Stimulated activated naive B cell treated with anti-CD40 and anti-IgM and Interleukin-4, amounts not matched to agents 10 μg/mL and 1 μg/mL and 100 μg/mL, for 72 hours (primary cell): ENCODE measurements at places on chromosomes 4 and X.

- DNase-seq = no peak
Measured at GRCh38 chr4:30802622-30803323, 82.6 kb downstream of the PCDH7 start.

DNA sequence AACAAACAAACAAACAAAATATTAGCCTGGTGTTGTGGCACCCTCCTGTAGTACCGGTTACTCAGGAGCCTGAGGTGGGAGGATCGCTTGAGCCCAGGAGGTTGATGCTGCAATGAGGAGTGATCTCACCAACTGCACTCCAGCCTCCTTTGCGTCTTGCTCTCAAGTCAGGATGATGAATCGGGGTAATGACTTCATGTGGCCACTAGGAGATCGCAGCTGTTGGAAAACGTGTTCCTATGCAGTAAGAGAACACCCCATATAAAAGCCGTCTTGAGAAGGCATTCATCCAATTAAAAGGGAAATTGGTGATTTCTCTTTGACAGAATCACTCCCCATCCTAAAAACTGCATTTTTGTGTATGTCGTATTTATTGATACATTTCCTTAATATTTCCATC lies 6.9 kb downstream of the CCNB3 start:
- no peak for DNase-seq

DNA sequence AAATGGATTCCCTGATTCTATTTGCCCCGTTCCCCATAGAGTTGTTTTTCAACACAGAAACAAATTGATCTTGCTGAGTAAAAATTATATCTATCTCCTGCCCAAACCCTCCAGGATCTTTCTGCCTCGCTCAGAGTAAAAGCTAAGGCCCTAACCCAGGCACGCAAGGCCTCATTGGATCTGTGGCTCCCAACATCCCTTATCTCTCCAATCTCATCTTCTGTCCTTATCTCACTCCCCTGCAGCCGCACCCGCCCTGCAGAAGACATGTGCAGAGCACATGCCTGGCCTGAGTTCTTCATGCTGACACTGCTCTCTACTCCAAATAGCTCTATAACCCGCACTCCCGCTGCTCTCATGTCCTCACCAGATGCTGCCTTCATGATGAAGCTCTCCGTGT lies 543.8 kb upstream of the ZFP42 start:
- no peak for DNase-seq

DNA sequence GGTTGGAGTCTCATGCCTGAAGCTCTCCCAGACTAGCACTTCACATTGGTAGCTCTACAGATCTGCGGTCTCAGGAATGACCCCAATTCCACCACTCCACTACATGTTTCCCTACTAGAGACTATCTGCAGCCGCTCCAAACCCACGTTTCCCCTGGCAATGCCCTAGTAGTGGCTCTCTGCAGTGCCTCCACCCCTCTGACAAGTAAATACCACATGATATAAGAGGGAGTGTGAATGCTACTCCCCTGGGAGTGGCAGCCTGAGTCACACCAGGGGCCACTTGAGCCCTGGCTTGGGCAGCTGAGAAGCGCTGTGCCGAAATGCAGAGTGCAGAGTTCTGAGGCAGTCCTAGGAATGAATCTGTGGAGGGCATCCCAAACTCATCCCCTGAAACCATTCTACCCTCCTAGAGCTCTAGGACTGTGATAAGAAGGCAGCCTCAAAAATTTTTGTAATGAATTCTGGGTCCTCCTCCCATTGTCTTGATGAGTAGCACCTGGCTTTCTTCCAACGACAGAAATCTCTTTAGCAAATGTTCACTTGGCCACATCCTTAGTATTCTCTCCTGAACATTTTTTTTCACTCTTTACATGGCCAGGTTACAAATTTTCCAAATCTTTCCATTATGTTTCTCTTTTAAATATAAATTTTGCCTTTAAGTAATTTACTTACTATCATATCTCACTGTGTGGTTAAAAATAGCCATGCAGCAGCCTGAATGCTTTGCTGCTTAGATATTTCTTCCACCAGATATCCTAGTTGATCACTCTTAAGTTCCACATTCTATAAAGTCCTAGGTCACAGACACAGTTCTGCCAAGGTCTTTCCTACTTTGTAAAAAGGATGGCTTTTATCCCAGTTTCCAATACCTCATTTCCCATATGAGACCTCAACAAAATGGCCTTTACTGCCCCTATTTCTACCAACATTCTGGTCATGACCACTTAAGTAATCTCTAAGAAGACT lies 160.2 kb upstream of the CPEB2 start:
- DNase-seq = peak; percentile 4

- no peak for DNase-seq
Measured at GRCh38 chrX:22674932-22675331, 324.8 kb upstream of the DDX53 start.

GRCh38 chrX:154731881-154732280 lies 19.0 kb downstream of the GAB3 start:
- DNase-seq = no peak

DNA sequence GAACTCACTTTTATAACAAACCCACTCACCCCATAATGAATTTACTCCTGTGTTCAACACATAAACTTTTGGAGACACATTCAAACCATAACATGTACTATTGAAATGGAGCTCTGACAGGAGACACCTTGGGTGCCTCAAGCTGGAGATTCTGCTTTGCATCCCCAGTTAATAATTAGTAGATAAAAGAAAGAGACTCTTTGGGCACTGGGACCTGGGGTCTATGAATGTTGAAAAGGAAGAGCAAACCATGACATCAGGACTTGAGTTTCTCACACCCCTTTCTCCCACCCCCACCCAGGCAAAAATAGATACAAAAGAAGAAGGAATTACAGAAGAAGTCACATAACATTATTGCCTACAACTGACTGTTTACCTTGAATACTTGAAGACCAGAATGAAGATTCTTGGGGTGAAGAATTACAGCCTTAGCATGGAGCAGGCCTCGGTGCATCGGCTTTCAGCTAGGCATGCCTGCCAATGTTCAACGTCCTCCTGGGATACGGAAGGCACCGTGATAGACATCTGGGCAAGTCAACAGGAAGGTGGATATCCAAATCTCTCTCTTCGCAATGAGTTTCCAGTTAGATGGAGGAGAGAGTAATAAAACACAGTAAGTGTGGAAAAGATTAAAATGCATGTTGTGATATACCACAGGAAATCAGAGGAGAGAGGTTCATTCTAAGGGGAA lies 316.0 kb downstream of the TRIML1 start:
- no peak for DNase-seq

- no peak for DNase-seq
Measured at GRCh38 chrX:110851780-110852179, 56.2 kb upstream of the CHRDL1 start.

DNA sequence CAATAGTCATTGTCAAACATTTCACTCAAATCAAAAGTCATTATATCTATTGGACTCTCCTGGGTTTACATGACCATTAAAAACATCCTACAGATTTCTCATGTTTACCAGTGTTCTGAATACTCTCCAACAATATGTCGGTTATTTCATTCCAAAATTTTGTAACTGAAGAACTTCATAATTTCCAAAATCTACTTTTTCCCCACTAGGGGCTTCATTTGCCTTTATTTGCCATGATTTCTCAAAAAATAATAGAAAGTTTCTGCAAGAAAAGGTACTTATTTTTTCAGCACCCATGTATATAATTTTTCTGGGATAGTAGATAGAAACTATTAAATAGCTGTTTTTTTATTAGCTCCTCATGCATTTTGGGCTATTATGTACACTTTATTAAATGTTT lies 49.0 kb downstream of the PRDM5 start:
- DNase-seq = no peak

GRCh38 chr4:121696170-121696580 lies 605 bp downstream of the ANXA5 start:
- DNase-seq = peak; percentile 46

DNA sequence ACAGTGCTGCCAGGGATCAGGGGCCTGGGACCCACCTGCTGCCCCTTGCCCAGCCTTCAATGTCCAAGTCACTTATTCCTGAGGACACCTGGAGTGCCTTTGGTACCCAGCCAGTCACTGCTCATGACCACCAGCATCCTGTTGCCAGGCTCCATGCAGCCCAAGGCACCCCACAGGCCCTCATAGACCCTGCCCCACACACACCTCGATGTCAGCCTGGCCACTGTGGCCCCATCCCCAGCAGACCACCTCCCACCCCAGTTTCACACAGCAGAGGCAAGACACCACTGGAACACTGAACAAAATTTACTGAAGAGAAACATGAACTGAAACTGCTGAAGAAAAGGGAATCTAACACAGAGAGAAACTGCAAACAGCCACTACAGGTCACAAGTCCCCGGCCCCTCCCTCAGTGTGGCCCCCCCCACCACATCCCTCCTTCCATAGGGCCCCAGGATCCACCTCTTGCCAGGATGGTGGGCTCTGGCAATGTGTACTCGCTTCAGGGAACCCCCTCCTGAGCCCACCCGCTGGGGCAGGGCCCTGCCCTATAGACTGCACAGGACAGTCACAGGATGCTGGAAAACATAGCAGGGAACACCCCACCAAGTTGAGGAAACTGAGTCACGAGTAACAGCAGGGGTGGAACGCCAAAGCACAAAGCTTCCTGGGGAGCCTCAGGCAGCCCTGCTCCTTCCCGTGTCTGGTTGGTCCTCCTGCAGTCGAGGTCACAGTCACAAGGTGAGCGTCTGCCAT lies 5.2 kb downstream of the PNMA5 start:
- no peak for DNase-seq

- DNase-seq = no peak
Measured at GRCh38 chrX:47749185-47749967, 87.3 kb upstream of the ZNF81 start.

- DNase-seq = no peak
Measured at GRCh38 chr4:95701500-95702170, 138.3 kb upstream of the PDHA2 start.

GRCh38 chr4:102170910-102171309 lies 174.4 kb downstream of the SLC39A8 start:
- no peak for DNase-seq

DNA sequence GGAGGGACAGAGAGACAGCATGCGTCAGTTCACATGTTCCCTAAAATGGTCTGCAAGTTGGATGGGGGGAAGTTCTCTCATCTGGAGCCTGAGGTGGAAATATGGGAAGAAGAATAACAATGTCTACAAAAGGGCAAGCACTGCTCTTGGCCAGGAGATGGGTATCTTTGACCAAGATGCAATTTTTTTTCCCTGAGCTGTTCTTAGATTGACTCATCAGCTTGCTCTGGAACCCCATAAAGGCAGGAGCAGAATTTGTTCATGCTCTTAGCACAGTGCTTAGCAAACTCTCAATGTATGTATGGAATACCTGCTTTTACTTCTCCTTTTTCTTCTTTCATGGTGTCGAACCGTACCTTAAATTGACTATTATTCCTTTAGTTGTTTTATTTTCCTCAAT lies 90.5 kb upstream of the ZNF827 start:
- DNase-seq = peak; percentile 11

DNA sequence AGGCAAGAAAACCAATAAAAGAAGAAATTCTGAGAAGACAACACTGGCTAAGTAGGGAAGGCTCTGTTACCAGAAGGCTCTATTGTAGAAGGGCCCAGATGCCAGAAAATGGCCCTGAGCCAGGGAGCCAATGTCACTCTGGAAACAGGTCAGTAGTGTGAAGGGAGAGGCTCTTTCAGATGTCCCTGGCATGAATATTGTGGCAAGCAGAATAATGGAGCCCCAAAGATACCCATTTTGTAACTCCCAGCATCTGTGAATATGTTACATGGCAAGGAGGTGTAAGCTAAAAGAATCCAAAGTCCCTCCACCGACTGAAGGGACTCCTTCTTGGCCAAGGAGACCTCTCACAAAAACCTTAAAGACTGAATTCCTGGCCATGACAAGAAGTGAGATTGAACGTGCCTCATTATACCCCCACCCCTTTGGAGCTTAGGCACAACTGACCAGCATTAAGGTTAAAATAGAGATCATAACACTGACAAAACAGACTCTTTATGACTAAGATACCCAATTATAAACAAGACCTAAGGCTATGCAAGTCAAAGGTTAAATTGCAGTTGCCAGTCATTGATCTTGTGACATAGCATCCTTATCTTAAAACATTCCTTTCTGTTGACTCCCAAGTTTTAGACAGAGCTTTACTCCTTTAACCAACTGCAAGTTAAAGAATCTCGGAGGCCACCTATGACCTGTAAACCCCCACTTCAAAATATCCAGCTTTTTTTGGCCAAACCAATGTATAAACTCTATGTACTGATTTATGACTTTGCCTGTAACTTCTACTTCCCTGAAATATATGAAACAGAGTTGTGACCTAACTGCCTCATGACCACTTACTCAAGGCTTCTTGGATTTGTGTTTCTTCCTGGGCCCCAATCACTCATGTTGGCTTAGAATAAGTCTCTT lies 42.2 kb upstream of the SMIM10 start:
- DNase-seq = no peak

GRCh38 chrX:108366644-108367406 lies 71.4 kb downstream of the COL4A6 start:
- no peak for DNase-seq

GRCh38 chrX:140292188-140292587 lies 212.7 kb downstream of the SOX3 start:
- DNase-seq = no peak

GRCh38 chr4:12679217-12679616 lies 804.9 kb downstream of the RAB28 start:
- DNase-seq = no peak

DNA sequence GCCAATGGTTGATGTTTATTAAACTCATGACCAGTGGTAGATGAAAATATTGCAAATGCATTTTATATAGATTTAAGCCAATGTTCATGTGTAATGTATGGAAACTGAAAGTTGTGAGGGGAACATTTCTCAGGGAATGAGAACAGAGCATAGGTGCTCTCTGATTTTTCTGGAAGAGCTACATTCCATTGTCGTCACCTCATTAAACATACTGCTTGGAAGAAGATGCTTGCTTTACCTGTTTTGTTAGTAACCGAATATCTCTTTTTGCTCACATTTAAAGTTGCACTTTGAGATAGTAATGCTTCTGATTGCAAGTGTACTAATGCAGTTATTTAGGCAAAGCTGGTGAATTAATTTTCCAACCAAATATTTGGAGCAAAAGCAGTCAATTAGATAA lies 93.8 kb upstream of the CLCN4 start:
- no peak for DNase-seq

DNA sequence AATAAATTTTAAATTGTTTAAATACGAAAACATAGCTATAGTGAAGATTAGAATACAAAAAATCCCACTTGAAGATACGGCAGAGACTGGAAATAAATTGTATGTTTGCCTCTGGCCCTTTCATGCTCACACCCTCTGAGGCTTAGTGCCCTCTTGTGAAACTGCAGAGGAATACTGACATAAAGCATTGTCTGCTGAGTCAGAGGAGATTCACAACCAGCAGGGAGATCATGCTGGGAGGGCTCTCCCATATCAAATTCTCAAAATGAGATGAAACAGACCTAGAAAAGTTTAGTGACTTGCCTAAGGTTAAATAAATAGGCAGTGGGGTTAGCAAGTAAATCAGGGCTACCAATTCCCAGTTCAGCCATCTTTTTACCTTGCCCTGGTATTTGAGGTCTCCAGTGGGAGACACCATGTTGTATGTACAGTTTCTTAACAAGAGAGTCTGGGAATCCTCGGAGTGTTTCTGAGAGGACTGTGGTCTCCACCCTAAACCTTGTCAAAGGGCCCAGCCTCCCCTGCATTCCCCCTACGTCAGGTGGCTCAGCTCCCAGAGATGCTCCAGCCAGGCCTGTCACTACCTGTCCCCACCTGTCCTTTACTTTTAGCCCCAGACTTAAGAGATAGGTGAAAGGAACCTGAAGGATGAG lies 581.4 kb upstream of the DIPK2B start:
- no peak for DNase-seq

GRCh38 chrX:97876697-97877407 lies 993.1 kb downstream of the RPA4 start:
- DNase-seq = no peak
